Spinal cord (tissue), 10 donors: ENCODE measurements at places on chromosomes 5 and 9. TPM values are rescaled to one million over a fixed set of nuclear protein-coding genes. Genes with fewer than 3 reads are reported as not detected.

The MAPKAP1 gene
- total RNA-seq, result 44.5 TPM

The DENND1A gene
- total RNA-seq, result 30.5 TPM

- no peaks in the 10 kb centered on the region for H3K27me3 ChIP-seq
- DNase-seq, result no peak
- H3K36me3 ChIP-seq, result no peaks in the 10 kb centered on the region
- H3K4me1 ChIP-seq, result peaks cover 11% of the 10 kb centered on the region
- no peak overlapping the region for H3K4me3 ChIP-seq
- H3K27ac ChIP-seq, result no peak overlapping the region
These were observed 126.9 kb downstream of the NTRK2 start for GRCh38 chr9:84796404-84796803.

DNA sequence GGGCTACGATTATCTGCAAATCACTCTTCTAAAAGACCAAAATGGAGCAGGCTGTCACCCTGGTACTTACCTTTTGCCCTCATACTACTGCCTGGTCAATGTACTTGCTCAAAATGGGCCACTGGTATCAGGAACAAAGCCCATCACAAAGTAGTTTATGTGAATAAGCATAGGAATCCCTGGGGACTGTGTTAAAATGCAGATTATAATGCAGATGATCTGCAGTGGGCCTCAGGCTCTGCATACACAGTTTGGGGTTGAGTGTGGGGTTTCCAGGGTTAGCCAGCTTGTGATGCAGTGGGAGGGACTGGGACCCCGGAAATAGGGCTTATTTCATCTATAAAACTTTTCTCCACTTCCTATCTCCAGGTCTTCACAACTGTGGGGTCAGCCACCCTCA lies 173.1 kb downstream of the HSD17B3 start:
- DNase-seq, result no peak
- peaks cover 6% of the 10 kb centered on the region for H3K27me3 ChIP-seq
- peaks cover 36% of the 10 kb centered on the region for H3K4me1 ChIP-seq

GRCh38 chr9:100652850-100653249 lies 75.0 kb downstream of the CAVIN4 start:
- no peaks in the 10 kb centered on the region for H3K27me3 ChIP-seq
- no peak for DNase-seq
- no peaks in the 10 kb centered on the region for H3K4me1 ChIP-seq
- H3K36me3 ChIP-seq, result no peaks in the 10 kb centered on the region
- no peak overlapping the region for H3K4me3 ChIP-seq
